ENCODE measurements at places on chromosomes 4 and X.

- DNase-seq: no peak
Observed at GRCh38 chr4:94828882-94829281, 71.1 kb downstream of the BMPR1B start.

- DNase-seq: no peak
Observed at GRCh38 chr4:164596927-164597326, 157.0 kb upstream of the SMIM31 start.

GRCh38 chrX:134971926-134972325, 18.9 kb upstream of the SMIM10 start:
- no peak for DNase-seq

- no peak for DNase-seq
Observed at GRCh38 chr4:105912633-105913032, 17.4 kb downstream of the NPNT start.

DNA sequence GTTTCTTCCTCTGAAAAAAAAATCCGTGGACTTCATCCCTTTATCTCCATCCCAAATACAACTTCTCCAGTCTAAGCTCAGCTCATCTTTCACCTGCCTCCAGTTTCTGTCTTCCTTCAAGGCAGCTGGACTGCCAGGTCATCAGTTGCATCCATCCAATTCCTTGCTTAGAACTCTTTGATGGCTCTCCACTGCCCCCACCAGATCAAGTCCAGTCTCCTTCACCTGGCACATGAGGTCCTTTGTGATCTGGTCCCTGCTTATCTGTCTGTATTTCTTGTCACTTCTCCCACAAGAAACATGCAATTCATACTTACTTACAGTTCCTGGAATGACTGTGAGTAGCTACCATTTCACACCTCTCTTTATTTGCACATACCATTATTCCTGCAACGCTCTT, 33.8 kb downstream of the OTUD6A start:
- DNase-seq: peak; percentile 20

All from hematopoietic multipotent progenitor cell treated with erythropoietin and hydrocortisone succinate and interleukin-3 and kit ligand, for 8 days (in vitro differentiated cells).